Neural crest cell (in vitro differentiated cells): ENCODE measurements at places on chromosomes 3 and 15.
A peak's percentile ranks its signal among the peaks of the same experiment; 100 is the strongest.

DNA sequence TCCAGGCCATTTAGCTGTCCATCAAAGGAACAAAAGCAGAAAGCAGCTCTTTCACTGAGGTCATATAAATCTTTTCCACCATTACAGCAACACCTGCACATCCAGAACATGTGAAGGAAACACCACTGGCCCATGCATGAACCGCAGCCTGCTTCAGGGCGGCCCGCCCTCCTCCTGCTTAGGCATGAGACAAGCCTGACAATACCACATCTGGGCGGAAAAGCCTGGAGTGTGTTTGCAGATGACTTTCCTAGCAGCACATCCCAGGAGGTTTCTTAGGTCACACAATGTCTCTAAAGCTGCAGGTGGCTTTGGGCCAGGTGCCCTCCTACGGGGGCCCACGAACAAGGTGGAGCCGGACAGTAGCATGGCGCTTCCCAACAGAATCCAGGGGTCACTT, 19.6 kb downstream of the CYFIP1 start:
- no peak for DNase-seq

DNA sequence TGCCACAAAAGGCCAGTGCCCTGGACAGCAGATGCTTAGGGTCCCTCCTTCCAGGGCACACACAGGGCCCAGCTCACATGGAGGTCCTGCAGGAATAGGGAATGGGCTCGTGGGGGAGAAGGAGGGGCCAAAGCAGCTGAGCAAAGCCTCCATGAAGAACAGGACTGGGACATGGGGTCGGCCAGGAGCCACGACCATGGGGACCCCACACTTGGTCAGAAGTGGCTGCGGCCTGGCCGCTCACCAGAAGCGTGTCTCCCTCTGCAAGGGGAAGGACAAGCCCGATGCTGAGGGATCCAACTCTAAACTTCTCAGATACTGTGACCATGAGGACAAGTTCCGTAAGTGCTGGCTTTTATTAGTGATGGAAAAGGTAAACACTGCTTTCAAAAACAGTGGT, 15.3 kb downstream of the RBPMS2 start:
- DNase-seq, result no peak

GRCh38 chr3:66819993-66820501, 178.1 kb upstream of the KBTBD8 start:
- DNase-seq, result no peak

GRCh38 chr3:114143817-114144216, 35.0 kb downstream of the DRD3 start:
- no peak for DNase-seq

DNA sequence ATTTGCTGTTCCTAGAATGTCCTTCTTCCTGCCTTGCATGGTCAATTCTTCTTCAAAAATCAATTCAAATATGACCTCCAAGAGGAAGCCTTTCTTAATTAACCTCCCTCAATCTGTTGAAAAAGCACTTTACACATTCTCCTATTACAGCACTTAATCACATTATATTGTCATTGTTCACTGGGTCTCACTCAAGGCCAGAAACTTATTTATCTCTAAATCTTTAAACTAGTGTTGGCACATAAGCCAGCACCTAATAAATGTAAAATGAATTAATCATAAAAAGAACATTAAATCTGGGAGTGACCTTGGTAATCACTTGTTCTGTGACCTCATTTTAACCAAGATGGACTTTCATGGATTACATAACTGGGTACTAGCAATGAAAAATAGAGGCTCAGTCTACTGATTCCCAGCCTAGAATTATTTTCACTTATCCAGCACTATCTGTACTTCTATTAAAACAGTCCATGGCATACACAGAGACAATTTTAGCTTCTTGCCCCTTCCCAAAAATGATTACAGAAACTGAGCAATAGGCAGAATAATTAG, 22.1 kb downstream of the MSL2 start:
- no peak for DNase-seq

DNA sequence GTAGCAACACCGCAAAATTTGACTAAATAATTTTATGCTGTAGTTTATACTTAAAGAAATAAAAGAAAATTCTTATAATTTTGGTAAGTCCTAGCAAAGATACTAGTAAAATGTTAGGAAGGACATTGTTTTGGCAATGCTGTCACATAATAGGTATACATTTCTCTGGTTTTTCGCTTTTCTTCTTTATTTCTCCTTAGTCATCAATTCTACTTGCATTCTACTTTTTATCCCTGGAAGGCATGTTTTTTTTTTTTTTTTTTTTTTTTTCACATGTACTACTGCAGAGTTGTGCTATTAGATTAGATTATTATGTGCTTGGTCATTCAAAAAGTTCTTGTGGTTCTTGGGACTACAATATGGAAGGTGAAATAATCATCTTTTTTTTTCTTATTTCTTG, 1421.2 kb downstream of the SI start:
- no peak for DNase-seq

- DNase-seq, result peak; percentile 37
Measured at GRCh38 chr15:50182219-50183013, 420 bp downstream of the SLC27A2 start.

- no peak for DNase-seq
Measured at GRCh38 chr3:39408493-39409372, 2.2 kb downstream of the RPSA start.
